Urinary bladder (tissue), 4 donors: ENCODE measurements at places on chromosomes 1 and 21. TPM values are rescaled to one million over a fixed set of nuclear protein-coding genes. Genes with fewer than 3 reads are reported as not detected.

Gene FCGR3A
- 4.5 TPM for total RNA-seq

GRCh38 chr1:8097077-8097799 lies 71.1 kb upstream of the ERRFI1 start:
- no peak for DNase-seq

Gene LCE1F
- total RNA-seq, result not detected

- no peak for DNase-seq
These were observed 45.4 kb downstream of the RPL5 start for GRCh38 chr1:92877081-92877711.

DNA sequence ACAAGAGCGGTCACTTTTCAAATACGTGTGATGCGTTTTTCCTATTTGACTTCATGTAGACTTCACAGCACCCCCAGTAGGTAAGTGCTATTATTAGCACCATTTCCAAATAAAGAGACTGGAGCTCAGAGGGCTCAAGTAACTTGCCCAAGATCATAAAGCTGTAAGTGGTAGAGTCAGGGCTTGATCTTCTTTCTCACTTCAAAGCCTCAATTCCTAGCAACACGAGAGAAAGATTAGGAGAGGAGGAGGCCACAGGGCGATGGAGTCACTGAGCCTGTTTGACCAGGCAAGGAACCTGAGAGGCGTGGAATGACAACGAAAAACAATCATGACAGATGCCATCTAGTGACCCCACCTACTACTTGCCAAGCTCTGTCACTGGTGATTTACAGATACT lies 181.0 kb downstream of the FOXD2 start:
- no peak for DNase-seq

DNA sequence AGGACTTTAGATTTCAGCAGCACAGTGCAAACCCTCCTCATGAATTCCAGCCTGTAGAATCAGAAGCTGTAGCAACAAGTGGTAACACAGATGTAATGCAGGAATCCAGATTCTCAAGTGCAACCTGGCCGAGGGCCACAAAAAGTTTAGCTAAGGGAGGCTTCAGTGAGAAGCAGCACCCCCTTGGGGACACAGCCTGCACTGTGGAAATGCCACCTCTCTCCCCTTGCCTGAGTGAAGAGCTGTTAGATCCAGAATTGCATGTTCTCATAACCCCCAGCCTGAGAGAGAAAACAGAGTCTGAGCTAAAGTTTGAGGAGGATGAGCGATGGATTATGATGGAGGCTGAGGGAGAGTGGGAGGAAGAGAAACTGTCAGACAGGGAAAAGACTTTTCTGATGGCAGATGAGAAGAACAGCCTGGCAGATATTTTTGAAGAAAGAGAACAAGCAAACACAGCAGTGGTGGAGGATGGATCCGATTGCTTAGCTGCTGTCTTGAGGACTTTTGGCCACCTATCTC lies 80.5 kb upstream of the BMP8A start:
- DNase-seq, result no peak

Gene SH3BP5L
- total RNA-seq, result 12.7 TPM

- DNase-seq, result no peak
These were observed 114.8 kb downstream of the DNAH14 start for GRCh38 chr1:225044258-225044657.

Gene ENTREP3
- total RNA-seq, result 2.6 TPM

- DNase-seq, result no peak
These were observed 1.2 kb downstream of the SCMH1 start for GRCh38 chr1:41240781-41241353.

DNA sequence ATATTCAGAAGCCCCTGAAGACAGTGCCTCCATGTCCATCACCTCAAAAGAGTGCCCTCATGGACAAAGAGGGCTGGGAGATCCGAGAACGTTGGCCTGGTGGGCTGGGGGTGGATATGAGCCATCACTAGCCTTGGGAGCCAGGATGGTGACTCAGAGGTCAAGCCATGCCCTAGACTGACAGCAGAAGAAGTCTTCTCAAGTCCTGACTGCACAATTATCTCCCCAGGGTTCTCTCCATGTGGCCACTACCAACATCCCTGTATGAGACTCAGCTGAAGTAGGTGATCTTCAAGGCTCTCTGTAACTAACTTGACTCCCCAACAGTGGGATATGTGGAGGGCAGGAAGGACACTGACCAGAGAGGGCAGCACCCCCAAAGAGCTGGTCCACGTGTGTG lies 7.1 kb upstream of the USF1 start:
- no peak for DNase-seq

DNA sequence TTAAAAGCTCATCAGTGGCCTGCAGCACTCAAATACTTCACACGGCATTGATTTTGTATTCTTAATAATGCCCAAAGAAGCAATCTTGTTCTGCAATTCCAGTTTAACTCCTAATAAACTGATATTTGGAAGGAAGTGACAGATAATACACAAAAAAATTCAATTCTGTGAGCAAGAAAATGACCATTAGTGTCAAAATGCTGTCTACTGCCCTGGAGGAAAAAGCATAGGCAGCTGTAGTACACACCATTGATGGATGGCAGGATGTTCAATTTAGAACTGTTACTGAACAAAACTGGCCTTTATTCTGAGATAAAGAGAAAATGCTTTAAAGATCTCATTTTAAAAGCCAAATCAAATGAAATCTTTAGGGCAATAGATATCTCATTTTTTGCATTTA lies 251.3 kb upstream of the FMN2 start:
- DNase-seq, result no peak
